ENCODE measurements at places on chromosomes 2 and 18.

DNA sequence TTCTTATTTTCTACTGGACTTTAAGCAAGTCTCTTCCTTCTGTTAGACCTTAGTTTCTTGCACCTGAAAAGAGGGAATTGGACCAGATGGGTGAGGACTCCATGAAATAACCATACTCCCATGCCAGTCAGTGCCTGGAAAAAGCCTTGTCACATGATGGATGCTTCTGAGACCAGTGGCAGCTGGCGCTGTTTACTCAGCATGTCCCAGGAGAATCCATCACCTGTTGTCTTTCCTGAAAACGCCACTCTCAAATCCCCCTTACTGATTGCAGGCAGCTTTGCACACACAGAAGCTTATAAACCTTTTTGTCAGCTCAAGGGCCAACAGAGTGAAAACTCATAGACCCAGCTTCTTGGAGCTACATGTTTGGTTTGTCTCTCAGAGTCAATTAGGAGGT is 117.6 kb downstream of the POLE4 start:
- no peak for DNase-seq

DNA sequence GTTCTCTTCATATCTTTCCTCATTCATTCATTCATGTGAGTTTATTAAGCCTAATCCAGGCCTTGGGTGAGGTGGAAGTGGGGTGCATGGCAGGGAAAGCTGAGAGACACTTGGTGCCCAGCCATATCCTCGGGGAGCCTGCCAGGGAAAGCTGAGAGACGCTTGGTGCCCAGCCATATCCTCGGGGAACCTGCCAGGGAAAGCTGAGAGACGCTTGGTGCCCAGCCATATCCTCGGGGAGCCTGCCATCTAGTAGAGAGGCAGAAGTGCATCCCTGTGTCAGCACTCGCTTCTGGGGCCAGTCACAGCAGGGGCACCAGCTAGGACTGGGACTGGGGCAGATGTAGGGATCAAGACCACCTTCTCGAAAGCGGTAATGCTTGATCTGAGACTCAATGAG is 39.4 kb downstream of the DDX18 start:
- DNase-seq = no peak

DNA sequence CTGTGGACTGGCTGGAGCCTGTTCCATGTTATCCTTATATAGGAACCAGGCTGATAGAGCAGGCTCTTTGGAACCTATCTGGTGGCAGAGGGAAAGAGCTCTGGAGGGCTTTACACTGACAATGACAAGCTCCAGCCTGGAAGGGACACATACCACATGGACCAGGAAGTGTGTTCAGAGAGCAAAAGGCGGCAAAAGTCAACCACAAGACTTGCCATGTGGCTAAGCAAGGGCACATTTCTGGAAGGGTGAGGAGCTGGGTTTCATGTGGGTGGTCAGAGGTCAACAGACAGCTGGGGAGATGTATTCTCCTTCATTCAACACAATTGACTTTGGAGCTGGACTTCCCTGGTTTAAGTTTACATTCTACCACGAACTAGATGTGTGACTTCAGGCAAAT is 325.2 kb downstream of the DYSF start:
- no peak for DNase-seq

- no peak for DNase-seq
Observed at GRCh38 chr2:43097644-43098408, 128.6 kb downstream of the ZFP36L2 start.

DNA sequence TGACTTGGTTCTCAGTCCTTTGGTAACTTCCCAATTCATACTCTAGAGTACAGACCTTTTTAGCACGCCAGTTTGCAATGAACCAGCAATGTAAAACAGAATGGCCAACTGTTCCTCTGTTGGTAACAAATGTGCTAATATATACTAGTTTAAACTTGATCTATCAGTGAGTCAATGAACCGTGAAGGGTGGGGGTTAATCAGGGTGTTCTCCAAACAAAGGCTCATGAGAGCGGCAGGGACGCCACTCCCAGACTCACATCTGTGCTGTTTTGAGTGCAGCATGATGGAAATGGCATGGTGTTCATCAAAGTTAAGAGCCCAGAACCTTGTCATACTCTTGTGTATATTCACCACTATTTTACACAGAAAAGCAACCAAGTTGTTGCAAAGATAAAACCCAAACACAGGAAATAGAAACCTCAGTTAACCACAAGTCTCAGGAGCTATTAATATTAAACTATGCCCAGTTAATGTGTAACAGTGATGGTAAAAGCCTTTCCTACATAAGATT is 70.3 kb downstream of the CERKL start:
- DNase-seq = no peak

DNA sequence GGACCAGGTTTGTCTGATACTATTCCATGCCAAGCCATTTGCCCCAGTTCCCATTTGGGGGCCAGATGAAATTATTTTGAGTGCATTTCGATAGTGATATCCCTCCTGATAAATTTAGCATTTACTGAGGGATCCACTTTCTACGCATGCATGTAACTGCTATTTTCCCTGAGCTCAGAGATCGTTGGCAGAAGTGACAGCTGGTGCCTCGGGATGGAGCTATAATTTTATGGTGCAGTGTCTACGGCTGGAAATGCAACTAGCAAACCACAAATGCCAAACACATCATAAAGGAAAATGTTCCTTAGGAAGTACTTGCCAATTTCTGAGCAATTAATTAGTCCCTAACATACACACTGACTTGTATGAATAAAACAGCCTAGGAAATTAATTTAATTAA is 254.8 kb downstream of the SLC8A1 start:
- no peak for DNase-seq
